Cardiac septum (tissue), 1 donor: ENCODE measurements at places on chromosomes 12 and 14. TPM values are rescaled to one million over a fixed set of nuclear protein-coding genes. Genes with fewer than 3 reads are reported as not detected.

The HOXC11 gene
- not detected for total RNA-seq

The CD163L1 gene
- 3.1 TPM for total RNA-seq

- no peak for DNase-seq
These were observed 109.5 kb downstream of the PAX9 start for GRCh38 chr14:36771028-36771640.

DNA sequence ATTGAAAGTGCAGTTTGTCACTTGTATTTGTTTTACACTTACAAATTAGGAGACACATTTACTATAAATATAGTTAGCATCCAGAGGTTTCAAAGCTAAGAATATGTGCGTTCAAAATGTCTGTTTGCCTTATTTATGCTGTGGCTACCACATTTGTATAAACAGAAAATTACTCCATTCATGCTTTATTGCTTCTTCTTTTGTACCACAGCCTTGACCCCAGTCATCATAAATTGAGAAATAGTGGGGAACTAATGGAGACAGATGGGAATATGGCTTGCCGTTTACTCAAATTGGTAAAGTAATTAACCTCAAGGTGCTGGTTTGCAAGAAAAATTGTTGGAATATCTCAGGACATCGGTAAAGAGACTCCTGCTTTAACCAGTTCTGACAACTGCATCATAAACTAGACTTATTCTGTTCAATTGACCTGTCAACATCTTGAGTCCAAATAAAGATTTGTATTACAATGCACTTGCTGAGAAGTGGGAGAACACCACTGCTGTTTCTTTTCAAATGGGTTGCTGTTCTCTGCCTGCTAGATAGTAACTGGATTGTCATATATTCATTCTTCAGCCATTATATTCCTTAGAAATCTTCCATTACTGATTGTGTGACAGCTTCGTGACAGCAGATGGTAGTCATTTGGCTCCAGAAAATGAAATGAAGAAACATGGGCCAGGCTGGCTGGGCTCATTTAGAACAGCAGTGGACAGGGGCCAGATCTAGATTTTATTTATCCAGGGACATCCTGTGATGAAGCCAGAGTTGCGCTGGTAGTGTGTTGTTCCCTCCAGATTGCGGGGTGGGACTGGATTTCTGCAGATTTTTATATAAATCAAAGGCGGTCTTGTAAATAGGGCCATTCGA is 354.4 kb downstream of the EGLN3 start:
- no peak for DNase-seq

- DNase-seq = no peak
These were observed 4.2 kb downstream of the SCNN1A start for GRCh38 chr12:6370994-6371754.

- no peak for DNase-seq
These were observed 239.7 kb upstream of the BTG1 start for GRCh38 chr12:92385296-92385695.

- no peak for DNase-seq
These were observed 680.1 kb downstream of the GALC start for GRCh38 chr14:87312894-87313205.

- DNase-seq = no peak
These were observed 449.2 kb downstream of the ZFP36L1 start for GRCh38 chr14:68343534-68344118.

DNA sequence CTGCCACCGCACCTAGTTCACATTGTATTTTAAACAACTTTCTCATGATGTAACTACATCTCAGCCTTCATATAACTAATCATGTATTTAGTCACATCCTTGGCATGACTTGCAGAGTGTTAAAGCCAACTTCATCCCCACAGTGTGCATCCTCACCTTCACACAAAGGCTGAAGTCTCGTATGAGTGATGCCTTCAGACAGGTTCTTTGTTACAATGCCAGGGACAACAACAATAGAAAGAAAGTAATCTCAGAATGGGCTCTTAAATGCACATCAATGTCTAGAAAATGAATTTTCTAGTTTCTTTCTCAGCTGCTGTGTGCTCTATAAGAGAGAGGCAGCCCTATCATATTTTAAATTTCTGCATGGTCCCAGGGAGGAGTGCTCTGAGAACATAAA is 221.3 kb downstream of the DIO2 start:
- DNase-seq = no peak

- peak; percentile 84 for DNase-seq
These were observed 89.1 kb upstream of the STAC3 start for GRCh38 chr12:57340104-57340503.

DNA sequence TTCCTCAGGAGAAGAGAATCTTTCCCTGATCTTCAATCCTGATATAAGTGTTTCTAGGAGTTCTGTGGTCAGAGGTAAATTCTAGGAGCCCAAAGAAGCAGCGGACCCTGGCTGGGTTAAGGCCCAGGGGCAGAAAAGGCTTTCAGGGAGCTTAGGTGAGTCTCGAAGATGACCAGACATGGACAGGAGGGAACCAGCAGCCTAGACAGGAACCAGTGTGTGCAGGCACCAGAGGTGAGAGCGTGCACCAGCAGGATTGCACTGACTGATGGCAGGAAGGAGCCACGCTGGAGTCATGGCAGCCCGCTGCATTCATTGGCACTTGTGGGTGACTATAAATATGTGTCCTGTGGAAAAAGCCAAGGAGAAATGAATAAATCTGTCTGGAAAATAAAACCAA is 489.9 kb downstream of the BCL11B start:
- no peak for DNase-seq
